Naive B cell (primary cell): ENCODE measurements at places on chromosomes 5 and 9.

DNA sequence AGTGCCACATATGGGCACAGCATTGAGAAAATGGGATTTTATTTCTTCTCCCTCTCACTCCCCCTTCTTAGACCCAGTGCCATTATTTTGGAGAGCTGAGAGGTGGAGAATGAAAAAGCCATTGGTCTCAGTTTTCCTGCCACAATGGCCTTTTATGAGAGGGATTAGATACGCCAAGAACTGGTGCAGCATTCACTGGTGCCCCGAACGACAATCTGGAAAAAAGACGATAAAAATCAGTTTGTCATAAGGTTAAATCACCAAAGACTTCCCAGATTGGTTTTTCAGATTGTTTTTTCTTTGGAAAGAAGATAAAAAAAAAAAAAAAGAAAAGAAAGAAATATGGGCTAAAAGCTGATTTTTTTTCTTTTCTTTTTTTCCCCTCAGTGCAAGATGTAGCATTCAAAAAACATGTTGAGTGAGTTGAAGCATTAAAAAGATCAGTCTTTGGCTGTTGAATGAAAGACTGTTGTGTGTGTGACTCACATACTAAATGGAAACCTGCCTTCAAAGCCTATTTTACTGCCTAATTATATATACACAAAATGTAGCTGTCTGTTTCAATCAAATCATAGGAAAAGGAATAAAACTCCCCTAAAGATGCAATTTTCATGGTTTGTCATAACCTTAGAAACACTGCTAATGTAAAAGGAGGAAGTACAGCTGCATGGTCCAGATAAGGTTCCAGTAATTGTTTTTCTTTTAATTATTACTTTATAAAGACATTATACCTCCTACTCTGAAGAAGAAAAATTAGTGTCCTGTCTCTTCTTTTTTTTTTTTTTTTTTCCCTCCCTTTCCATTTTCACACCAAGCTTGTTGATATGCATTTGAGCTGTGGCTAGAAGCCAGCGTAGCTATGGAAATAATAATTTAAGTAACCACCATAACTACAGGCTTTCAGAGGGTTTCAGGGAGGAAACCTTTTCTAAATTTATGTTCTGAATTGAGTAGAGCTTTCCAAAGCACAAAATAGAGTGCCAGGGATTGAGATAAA lies 27.2 kb upstream of the ZNF608 start:
- no peak for DNase-seq

- DNase-seq: no peak
Measured at GRCh38 chr9:130138791-130139190, 33.4 kb upstream of the NCS1 start.

- no peak for DNase-seq
Measured at GRCh38 chr9:77005216-77005615, 14.2 kb upstream of the FOXB2 start.

DNA sequence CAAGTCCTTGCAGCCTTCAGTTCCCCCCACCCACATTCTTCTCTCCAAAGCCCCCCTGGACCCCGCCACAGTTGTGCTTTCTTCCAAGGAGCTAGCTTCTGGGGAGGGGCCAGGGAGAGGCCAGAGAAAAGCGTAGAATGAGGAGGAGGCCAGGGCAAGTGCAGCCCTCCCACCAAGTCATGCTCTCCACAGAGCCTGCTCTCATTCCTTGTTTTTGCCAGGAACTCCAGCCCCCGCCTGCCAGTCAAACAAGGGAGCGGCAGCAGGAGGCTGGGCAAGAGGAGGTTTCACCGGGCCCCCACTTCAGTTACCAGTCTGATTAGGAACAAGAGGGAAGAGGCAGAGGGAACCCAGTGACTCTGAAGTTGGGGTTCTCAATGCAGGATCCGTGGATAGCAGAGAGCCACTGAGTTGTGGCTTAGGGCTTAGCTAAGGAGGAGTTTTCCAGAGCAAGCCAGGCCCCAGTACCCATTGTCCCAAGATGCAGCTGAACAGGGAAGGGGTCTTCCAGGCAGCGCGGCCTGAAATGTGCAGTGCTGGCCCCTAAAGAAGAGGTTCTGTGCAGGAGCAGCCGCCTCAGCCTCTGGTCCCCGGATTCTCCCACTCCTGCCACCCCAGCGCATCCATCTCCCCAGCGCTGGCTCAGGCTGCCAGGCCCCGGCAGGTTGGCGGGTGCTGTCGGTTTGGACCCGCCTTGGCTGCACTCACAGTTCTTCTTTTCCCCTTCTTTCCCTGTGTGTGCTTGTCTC lies 120.6 kb downstream of the DAB2IP start:
- no peak for DNase-seq

DNA sequence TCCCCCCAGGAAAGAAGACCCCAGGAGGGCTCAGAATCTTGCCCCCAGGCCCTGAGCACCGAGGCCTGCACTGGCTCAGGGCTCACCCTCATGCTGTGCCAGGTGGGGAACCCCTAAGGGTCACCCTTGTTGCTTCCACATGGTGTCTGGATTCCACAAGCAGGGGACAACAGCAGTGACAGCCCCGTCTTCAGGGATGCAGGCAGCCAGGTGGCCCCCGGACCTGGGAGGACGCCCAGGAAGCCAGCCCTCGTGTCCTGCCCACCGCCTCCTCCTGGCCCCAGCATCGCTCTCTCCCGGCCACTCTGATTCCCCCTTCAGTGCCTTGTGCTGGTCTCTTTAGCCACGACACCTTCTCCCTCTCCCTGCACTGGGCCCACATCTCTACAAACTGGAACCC lies 60.0 kb upstream of the SARDH start:
- no peak for DNase-seq

GRCh38 chr5:79020861-79021561 lies 35.9 kb upstream of the ARSB start:
- peak; percentile 20 for DNase-seq

- DNase-seq: peak; percentile 3
Measured at GRCh38 chr9:125262294-125262991, 817 bp downstream of the GAPVD1 start.

DNA sequence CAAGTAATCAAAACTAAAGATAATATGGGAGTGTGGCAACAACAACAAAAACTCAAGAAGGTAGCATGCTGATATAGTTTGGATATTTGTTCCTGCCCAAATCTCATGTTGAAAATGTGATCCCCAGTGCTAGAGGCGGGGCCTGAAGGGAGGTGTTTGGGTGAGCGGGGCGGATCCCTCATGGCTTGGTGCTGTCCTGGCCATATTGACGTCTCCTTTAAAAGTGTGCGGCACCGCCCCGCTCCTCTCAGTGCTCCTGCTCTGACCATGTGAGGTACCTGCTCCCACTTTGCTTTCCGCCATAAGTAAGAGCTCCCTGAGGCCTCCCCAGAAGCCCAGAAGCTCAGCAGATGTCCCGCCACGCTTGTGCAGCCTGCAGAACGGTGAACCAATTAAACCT lies 25.6 kb downstream of the MED27 start:
- DNase-seq: no peak

- no peak for DNase-seq
Measured at GRCh38 chr9:77896269-77896937, 135.2 kb downstream of the GNAQ start.
